ENCODE measurements at places on chromosomes 11 and 22.

DNA sequence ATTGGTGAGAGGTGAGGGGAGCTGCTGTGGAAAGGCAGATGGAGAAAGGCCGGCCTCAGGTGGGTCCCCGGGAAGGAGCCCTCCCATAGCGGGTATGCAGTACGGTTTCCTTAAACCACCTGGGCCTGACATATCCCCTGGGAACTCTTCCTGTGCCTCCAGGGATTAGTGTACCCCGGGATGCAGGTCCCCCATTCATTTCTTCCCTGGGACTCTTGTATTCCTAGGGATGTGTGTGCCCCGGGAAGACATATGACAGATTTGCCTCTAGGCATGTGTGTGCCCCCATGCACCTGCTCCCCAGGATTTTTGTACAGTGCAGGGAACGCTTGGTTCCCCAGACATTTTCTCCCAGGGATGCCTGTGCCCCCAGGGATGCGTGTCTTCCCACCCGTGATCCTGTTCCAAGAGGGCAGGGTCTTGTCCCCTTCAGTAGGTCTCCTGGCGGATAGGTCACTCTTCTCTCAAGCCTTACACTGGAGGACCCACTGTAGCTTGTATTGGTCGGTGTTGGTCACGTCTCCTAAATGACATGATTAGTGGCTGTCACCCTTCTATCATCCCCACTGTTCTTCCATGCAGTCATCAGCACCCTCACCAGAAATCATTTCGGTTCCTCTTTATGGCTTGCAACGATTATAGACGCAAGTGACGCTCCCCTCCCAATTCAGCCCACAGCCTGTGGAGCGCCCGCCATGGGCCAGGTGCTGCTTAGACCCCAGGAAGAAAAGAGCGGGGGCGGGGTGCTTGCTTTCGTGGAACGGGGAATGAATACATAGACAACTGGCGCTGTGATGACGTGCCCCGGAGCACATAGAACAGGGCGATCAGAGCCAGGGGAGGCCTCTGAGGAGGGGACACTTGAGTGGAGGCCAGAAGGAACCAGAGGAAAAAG, 1.3 kb downstream of the PARVB start:
- DNase-seq, result peak; percentile 8

DNA sequence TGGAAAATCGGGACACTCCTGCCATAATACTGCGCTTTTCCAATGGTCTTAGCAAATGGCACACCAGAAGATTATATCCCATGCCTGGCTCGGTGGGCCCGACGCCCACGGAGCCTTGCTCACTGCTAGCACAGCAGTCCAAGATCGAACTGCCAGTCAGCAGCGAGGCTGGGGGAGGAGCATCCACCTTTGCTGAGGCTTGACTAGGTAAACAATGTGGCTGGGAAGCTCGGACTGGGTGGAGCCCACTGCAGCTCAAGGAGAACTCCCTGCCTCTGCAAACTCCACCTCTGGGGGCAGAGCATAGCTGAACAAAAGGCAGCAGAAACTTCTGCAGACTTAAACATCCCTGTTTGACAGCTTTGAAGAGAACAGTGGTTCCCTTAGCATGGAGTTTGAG, 15.6 kb downstream of the PTH start:
- DNase-seq, result no peak

GRCh38 chr11:43282607-43283440, 29.0 kb upstream of the API5 start:
- peak; percentile 65 for DNase-seq

DNA sequence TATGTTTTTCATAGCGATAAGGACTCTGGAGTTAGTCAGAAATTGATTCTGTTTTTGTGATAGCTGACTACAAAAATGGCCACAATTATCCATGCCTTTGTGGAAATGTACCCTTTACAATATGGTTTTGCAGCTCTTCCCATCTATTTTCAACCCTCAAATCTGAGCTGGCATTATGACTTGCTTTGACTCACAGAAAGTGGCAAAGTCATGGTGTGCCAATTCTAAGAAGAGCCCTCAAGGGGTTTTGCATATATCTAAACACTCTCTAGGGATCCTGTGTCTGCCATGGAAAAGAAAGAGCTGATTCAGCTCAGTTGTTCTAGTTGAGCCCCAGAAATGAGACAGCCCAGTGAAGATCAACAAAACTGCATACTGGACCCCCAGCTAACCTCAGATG, 390.5 kb upstream of the RAG2 start:
- no peak for DNase-seq

DNA sequence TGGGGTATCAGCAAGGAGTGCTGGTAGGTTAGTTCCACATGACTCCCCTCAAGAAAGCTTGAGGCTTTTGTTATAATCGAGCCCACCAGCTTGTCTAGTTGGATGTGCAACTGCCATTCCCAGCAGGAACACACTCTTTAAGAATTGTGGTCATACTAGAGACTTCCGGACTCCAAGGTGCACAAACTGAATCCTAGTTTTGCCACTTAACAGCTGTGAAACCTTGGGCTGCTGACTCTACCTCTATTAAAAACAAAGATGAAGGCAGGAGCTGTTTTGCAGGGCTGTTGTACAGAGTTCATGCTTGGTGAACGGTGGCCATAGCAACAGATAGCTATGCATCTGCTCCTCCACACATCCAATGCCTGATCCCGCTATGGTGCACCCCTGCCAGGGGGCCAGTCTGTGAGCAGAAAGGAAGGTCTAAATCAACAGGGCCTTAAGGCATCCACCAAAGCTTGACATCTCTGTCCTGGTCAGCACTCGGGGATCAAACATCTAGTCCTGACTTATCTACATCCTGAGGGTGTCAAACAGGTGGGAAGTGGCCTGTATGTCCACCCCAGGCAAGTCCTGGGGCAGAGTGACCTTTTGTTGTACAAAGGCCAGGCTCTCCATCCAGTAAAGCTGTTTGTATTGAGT, 36.4 kb downstream of the DKK3 start:
- no peak for DNase-seq

- no peak for DNase-seq
Measured at GRCh38 chr11:125102025-125102424, 9.4 kb downstream of the TMEM218 start.

- no peak for DNase-seq
Measured at GRCh38 chr11:128182844-128183243, 404.5 kb downstream of the ETS1 start.
